Tibial nerve (tissue), 4 donors: ENCODE measurements at places on chromosomes 7 and 10. TPM values are rescaled to one million over a fixed set of nuclear protein-coding genes. Genes with fewer than 3 reads are reported as not detected.

DNA sequence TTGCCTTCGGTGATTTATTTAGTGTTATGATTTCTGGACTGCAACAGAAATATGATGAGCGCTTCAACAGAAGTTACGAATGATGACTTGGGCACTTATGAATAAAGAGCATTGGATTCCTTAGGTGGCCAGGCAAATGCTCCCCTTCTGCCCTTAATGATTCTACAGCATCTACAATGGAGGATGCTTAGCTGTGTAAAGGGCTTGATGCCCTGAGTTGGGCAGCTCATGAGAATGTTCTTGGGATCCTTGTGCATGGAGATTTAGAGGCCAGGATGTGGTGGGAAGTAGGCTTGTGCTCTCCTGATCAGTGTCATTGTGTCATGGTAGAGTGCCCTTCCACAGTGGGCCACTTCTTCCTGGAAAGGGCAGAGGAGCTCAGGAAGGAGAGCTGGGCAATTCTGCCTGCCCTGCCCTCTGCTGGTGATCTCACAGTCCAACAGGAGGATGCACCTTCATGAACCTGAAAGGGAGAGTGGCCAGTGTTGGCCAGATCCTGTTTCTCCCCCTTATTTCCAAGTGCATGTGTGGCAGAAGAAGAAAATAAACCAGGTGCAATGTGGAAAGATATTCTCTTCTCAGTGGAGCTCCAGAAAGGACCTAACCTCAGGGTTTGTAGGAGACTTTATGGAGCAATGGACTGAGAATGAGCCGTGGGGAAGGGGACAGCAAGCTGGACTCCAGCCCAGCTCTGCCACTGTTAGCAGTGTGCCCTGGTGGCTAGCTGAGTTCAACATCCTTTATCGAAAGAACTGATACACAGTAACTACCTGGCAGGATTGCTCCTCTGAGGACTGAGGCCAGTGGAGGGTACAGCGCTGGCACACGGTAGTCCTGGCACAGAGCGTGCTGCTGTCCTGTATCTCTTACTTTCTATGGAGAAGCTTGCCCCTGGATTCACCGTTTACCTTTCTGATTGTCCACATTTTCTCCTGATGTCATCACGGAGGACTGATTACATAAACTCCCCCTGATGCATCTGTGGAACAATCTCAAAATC lies 182.9 kb downstream of the BMPER start:
- DNase-seq, result no peak
- no peaks in the 10 kb centered on the region for H3K27me3 ChIP-seq
- no peaks in the 10 kb centered on the region for H3K4me1 ChIP-seq
- no peak overlapping the region for H3K27ac ChIP-seq

OR6V1 gene
- total RNA-seq, result not detected

DNA sequence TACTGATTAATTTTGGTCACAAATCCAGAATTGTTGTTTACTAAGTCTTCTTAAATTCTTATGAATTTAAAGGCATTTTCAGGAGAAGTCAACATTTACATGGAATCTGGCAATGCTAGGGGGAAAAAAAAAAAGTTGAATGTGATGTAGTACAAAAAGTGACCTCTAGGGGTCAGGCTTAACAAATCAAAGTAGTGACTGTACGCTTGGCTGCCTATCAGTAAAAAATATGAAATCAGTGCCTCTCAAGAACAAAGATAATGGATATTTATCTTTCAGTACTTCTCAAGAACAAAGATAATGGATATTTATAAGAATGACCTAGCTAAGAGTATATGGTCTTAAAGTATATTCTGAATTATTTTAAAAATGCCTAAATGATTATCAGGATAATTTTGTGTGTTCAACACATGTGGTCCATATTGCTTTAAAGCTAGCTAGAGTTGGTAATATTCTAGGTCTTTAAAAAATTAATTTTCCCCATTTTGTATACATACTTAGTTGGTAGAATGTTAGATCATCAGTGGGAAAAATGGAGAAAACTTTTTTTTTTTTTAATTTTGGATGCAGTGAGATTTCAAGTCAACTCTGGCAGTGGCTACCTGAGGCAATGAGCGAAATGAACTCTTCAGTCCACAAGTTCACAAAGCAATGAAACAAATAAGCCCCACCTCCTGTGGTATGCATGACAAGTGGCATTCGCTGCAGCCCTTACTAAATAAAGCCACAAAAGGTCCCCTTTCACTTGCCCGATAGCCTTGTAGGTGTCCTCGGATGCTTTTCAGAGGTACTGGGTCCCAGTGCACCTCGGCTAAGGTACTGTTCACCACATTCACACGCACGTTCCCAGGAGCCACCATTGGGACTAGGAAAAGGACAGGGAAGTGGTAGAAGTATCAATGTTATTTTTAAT lies 51.2 kb upstream of the LAMB4 start:
- no peaks in the 10 kb centered on the region for H3K36me3 ChIP-seq
- no peaks in the 10 kb centered on the region for H3K27me3 ChIP-seq
- no peak overlapping the region for H3K27ac ChIP-seq
- no peaks in the 10 kb centered on the region for H3K4me1 ChIP-seq
- no peak overlapping the region for H3K4me3 ChIP-seq

- H3K27me3 ChIP-seq, result no peaks in the 10 kb centered on the region
- no peak overlapping the region for H3K4me3 ChIP-seq
- H3K36me3 ChIP-seq, result no peaks in the 10 kb centered on the region
- no peak overlapping the region for H3K27ac ChIP-seq
- H3K4me1 ChIP-seq, result peaks cover 23% of the 10 kb centered on the region
Observed at GRCh38 chr10:102682416-102682815, 31.8 kb downstream of the ARL3 start.

GRCh38 chr10:1737222-1738061 lies at the start of gene ADARB2:
ADARB2 (minus strand) TSS chr10:1737525.
- H3K27ac ChIP-seq, result no peak within 1 kb of the TSS
- H3K27me3 ChIP-seq, result peaks cover 55% of the 10 kb centered on the region
- no peak within 1 kb of the TSS for H3K4me3 ChIP-seq
- H3K4me1 ChIP-seq, result no peaks in the 10 kb centered on the region

- H3K36me3 ChIP-seq, result no peaks in the 10 kb centered on the region
- H3K27ac ChIP-seq, result no peak overlapping the region
- no peak for DNase-seq
- no peaks in the 10 kb centered on the region for H3K4me1 ChIP-seq
- no peak overlapping the region for H3K4me3 ChIP-seq
Observed at GRCh38 chr10:28087661-28088351, 88.9 kb upstream of the ODAD2 start.

GRCh38 chr10:43350156-43350555 lies 21.3 kb upstream of the FXYD4 start:
- H3K36me3 ChIP-seq, result no peaks in the 10 kb centered on the region
- H3K27me3 ChIP-seq, result peaks cover 10% of the 10 kb centered on the region
- DNase-seq, result no peak
- H3K4me3 ChIP-seq, result no peak overlapping the region
- H3K4me1 ChIP-seq, result peaks cover 4% of the 10 kb centered on the region
- H3K27ac ChIP-seq, result no peak overlapping the region

FZD1 gene
- 77.4 TPM for total RNA-seq

GRCh38 chr10:5619362-5620211 lies 46.8 kb downstream of the ASB13 start:
- peak; percentile 56 for DNase-seq
- no peaks in the 10 kb centered on the region for H3K36me3 ChIP-seq
- H3K27me3 ChIP-seq, result no peaks in the 10 kb centered on the region
- no peak overlapping the region for H3K4me3 ChIP-seq
- peaks cover 24% of the 10 kb centered on the region for H3K4me1 ChIP-seq
- H3K27ac ChIP-seq, result peak overlapping the region; percentile 68

LIPK gene
- total RNA-seq, result not detected

DNA sequence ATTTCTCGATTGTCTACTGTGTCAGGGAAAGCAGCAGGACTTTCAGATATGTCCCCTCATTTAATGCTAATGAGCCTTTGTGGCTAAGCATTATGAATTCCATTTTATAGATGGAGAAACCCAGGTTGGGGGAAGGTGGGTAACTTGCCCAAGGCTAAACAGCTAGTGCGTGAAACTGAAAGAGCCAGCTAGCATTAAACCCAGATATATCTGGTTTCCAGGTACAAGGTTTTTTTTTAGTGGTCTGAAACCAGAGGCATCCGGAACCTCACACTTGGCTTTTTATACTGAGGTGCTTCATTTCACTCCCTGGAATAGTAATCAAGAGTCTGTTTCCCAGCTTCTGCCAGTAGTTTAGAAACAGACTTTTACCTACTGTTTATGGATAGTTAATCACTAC lies 694.8 kb downstream of the PHTF2 start:
- no peak overlapping the region for H3K27ac ChIP-seq
- no peak for DNase-seq
- no peak overlapping the region for H3K4me3 ChIP-seq
- H3K36me3 ChIP-seq, result no peaks in the 10 kb centered on the region

PLEKHS1 gene
- not detected for total RNA-seq

DNA sequence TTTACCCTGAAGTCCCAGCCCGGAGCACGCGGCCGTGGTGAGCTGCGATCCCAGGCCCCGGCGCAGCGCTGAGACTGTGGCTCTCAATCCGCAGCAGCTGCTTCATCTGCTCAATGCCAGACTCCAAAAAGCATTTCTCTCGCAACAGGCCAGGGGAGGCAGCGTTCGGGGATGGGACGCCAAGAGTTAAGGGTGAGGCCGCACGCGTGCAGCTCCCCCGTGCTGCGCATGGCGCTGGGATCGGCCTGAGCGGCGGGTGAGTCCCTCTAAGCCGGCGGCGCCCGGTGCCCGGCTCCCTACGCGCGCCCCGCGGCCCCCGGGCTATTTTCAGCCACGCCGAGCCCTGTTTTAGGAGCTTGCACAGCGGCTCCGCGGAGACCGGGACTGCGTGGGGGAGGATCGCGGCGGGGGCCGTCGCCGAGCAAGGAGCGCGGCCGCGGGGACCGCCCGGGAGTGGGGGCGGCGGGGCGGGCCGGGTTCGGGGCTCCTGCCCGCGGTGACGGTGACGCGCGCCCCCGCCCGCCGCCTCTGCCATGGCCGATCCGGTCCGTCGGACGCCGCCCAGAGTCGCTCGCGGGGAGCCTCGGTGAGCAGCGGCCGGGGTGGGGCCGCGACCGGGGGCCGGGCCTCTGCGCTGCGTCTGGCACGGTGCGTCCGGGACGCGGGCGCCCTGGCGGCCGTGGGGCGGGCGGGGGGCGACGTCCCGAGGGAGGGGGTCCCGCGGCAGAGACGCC lies 29.4 kb upstream of the JAKMIP3 start:
- H3K36me3 ChIP-seq, result no peaks in the 10 kb centered on the region
- H3K4me3 ChIP-seq, result peak overlapping the region; percentile 50
- H3K4me1 ChIP-seq, result no peaks in the 10 kb centered on the region
- H3K27ac ChIP-seq, result no peak overlapping the region
- DNase-seq, result no peak

STRIP2 gene
- total RNA-seq, result 0.44 TPM

COL28A1 gene
- 129 TPM for total RNA-seq

DNA sequence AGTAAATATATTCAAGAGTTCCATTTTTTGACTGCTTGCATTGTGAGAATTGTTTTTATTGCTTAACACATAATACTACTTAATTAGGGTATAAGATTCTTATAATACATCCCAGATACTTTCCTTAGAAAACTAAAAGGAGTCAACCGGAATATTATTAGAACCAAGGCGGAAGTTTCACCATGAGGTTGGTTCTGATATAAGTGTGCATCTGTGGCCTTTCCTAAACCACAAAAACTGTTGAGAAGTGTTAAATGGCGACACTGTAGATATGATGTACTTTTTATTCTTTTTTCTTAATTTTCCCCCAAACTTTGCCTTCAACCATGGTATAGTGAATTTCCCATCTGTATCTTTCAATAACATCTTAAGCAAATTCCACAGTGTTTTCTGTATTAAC lies 32.3 kb upstream of the INHBA start:
- H3K4me3 ChIP-seq, result no peak overlapping the region
- no peak for DNase-seq
- no peaks in the 10 kb centered on the region for H3K4me1 ChIP-seq
- no peaks in the 10 kb centered on the region for H3K27me3 ChIP-seq

FRMPD2 gene
- total RNA-seq, result not detected

MYOF gene
- total RNA-seq, result 70.4 TPM

DNA sequence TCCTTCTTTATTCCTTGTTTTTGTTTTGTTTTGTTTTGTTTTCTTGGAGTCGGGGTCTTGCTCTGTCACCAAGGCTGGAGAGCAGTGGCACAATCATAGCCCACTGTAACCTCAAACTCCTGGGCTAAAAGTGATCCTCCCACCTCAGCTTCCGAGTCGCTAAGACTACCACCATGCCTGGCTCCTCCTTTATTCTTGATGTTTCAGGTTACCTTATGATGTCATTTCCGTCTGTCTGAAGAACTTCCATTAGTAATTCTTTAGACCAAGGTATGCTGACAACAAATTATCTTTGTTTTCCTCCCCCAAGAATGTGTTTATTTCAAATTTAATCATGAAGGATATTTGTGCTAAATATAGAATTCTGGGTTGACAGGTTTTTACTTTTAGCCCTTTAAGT lies 18.1 kb upstream of the ATAD1 start:
- no peaks in the 10 kb centered on the region for H3K4me1 ChIP-seq
- no peak overlapping the region for H3K27ac ChIP-seq
- H3K36me3 ChIP-seq, result no peaks in the 10 kb centered on the region
- no peak overlapping the region for H3K4me3 ChIP-seq
- H3K27me3 ChIP-seq, result no peaks in the 10 kb centered on the region

ABCB4 gene
- 0.42 TPM for total RNA-seq

GRCh38 chr10:86962136-86962980 lies 4.0 kb downstream of the SNCG start:
- no peaks in the 10 kb centered on the region for H3K36me3 ChIP-seq
- no peaks in the 10 kb centered on the region for H3K27me3 ChIP-seq
- DNase-seq, result no peak
- peak overlapping the region; percentile 48 for H3K27ac ChIP-seq
- H3K4me1 ChIP-seq, result no peaks in the 10 kb centered on the region
- no peak overlapping the region for H3K4me3 ChIP-seq

DNA sequence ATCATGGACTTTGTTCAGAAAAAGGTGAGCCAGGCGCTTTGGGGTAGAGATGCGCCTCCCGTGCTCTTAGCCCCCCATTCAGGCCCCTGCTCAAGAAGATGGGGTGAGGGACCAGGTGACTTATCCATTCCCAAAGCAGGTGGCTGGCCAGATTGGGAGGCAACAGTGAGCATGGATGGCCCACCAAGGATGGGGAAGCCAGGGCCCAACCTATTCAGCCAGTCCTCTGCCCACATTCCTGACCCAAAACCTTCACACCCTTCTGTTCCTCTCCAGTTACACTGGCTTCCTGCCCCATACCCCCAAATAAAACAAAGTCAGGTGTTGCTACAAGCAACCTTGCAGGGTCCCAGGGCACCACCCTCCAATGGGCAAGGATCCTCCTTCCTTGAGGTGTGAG lies 44.4 kb downstream of the TSPAN15 start:
- H3K27ac ChIP-seq, result peak overlapping the region; percentile 93
- H3K27me3 ChIP-seq, result no peaks in the 10 kb centered on the region
- peaks cover 50% of the 10 kb centered on the region for H3K4me1 ChIP-seq
- no peak for DNase-seq
- H3K36me3 ChIP-seq, result no peaks in the 10 kb centered on the region
- no peak overlapping the region for H3K4me3 ChIP-seq

FOXP2 gene
- total RNA-seq, result 18.0 TPM

IGF2BP3 gene
- 0.90 TPM for total RNA-seq
